Stimulated activated CD8-positive, alpha-beta memory T cell treated with anti-CD3 and anti-CD28 coated beads, Interleukin-15, amount 100 ng/mL, for 48 hours (primary cell): ENCODE measurements at places on chromosomes 13 and 19.

DNA sequence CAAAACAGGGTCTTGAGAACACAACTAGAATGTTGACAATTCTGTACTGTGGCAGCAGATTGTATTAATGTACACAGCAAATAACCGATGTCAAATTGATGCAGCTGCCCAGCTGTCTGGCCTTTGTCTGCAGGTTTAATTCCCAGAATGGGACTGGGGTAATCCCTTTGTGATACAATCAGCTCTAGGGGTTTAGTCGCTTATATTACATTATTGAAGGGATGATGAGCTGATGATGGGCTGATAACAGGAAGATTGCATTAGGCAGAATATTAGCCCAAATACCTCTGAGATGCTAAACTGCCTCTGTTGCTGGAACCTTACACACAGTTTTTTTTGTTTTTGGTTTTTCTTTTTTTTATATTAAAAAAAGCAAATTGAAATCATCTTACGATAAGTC is 265.0 kb downstream of the RBM26 start:
- DNase-seq = no peak

- DNase-seq = no peak
Measured at GRCh38 chr19:13952931-13953531, 722 bp downstream of the DCAF15 start.

DNA sequence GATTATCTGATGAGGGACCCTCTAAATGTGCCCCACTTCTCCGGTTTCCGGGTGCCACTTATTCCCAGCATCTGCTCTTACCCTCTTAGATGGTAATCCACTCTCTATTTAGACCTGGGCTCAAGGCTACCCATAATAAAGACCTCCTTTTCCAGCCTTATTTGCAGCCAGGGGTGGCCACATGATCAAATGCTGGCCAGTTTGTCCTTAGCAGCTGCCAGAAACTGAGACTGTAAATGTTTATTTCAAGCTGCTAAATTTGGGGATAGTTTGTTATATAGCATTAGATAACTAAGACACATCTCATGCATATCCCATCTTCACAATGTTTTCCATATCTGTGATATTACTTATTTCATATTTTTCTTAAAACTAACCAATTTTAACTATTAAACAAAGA is 10.1 kb downstream of the THAP8 start:
- no peak for DNase-seq

DNA sequence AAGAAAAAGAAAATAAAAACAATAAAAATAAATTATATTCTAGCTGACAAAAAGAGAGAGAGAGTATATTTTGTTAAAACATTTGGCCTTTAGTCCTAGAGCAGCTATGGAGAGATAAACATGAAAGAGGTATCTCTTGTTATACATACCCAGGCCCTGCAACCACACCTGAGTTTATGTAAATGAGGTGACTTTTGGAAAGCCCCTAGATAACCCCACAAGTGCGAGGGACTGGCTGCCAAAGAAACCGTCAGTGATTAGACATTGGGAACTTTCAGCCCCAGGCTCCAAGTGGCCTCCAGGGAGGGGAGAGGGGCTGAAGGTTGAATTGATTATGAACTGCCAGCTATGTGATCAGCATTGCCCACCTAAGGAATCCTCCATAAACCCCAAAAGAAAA is 2.1 kb upstream of the NLRP7 start:
- no peak for DNase-seq

- no peak for DNase-seq
Measured at GRCh38 chr19:47155148-47155547, 24.5 kb downstream of the SAE1 start.

- no peak for DNase-seq
Measured at GRCh38 chr19:50513746-50514345, at the start of gene ASPDH. Gene ASPDH, minus strand, starts transcription at chr19:50513913. Its CDS starts 90 bp downstream, at chr19:50513823.

DNA sequence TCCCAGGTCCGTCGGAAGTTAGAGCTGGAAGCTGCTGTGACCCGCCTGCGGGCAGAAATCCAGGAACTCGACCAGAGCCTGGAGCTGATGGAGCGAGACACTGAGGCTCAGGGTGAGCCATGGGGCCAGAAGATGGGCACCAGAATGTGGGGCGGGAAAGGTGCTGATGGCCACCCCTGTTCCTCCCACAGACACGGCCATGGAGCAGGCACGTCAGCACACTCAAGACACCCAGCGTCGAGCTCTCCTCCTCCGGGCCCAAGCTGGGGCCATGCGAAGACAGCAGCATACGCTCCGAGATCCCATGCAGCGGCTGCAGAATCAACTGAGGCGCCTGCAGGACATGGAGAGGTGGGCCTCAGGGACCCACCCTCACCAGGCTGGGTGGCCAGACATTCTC is 2.5 kb downstream of the HAUS5 start:
- no peak for DNase-seq

DNA sequence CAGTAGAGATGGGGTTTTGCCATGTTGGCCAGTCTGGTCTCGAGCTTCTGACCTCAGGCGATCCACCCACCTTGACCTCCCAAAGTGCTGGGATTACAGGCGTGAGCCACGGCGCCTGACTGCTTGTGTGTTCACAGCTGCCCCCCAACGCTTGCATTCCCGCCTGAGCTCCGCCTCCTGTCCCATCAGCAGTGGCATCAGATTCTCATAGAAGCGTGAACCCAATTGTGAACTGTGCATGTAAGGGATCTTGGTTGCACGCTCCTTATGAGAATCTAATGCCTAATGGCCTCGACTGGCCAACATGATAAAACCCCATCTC is 75.9 kb downstream of the GADD45B start:
- DNase-seq = no peak

DNA sequence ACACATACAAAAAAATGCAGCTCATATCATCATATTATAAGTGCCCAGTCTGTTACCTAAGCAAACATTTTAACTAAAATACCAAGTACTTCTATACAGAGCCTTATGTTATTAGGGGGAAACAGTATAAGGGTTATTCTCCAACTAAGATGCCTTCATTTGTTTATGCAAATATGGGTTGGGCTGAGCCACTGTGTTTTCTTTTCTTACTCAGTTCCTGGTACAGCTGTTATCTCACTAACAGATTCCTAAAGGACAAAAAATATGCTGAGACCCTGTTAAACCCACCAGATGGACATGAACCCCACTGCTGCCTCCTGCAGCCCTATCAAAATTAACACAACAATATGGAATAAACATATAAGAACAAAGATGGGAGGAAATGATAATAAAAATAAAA is 34.5 kb upstream of the SMAD9 start:
- no peak for DNase-seq

DNA sequence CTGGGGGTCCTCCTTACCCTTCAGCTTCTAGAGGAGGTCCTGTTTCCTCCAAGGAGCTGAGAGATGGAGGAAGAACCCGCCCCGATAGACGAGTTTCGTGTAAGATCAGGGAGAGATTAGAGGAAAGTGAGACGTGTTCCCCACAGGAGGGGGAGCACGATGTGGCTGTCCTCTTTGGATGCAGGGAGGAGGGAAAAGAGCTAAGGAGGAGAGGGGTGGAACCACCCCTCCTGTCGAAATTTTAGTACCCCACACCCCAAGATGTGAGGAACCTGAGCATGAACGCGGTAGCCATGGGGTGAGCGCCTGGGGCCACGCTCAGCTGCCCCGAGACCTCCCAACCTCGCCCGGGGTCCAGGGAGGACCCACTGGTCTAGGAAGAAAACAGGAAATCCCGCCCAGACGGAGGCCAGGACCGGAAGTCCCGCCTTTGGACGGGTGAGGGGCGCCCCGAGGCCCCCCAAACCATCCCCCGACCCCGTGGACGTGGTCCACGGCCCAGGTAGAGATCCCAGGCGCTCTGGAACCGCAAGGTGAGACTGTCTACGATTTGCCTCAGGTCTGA is 1.2 kb downstream of the AKT1S1 start:
- peak; percentile 39 for DNase-seq

GRCh38 chr13:75494491-75494890 is 12.5 kb upstream of the TBC1D4 start:
- DNase-seq = no peak

- no peak for DNase-seq
Measured at GRCh38 chr13:95494082-95494681, 58.3 kb upstream of the CLDN10 start.

- peak; percentile 68 for DNase-seq
Measured at GRCh38 chr19:52171321-52172169, at the start of gene ZNF836. Gene ZNF836, minus strand, starts transcription at chr19:52171621. Its CDS starts 3,549 bp downstream, at chr19:52168072.

GRCh38 chr19:42069619-42070351 is at the start of gene GRIK5:
Gene GRIK5, minus strand, starts transcription at chr19:42070206. Its CDS starts 4,436 bp downstream, at chr19:42065770.
- no peak for DNase-seq

DNA sequence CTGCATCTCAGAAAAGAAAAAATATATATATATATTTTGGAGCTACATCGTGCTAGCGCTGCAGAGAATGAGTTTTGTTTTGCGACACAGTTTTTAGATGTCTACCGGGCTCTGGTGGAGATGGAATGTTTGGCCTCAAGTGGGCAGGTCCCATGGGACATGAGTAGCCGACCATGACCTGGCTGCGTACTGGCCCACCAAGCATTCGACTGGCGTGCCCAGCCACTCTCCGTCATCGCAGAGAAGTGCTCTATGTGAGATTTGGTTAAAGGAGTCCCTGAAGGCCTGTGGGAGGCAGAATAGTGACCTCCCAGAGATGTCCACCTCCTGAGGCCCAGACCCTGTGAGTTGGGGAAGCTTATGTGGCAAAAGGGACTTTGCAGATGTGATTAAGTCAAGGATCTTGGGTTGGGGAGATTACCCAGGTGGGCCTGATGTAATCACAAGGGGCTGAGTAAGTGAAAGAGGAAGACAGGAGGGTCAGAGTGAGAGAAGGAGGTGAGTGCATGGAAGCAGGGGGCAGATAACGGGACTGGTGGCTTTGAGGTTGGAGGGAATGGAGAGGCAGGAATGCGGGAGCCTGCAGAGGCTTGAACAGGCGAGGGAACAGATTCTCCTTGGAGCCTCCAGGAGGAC is 821 bp upstream of the LILRB4 start:
- DNase-seq = no peak

DNA sequence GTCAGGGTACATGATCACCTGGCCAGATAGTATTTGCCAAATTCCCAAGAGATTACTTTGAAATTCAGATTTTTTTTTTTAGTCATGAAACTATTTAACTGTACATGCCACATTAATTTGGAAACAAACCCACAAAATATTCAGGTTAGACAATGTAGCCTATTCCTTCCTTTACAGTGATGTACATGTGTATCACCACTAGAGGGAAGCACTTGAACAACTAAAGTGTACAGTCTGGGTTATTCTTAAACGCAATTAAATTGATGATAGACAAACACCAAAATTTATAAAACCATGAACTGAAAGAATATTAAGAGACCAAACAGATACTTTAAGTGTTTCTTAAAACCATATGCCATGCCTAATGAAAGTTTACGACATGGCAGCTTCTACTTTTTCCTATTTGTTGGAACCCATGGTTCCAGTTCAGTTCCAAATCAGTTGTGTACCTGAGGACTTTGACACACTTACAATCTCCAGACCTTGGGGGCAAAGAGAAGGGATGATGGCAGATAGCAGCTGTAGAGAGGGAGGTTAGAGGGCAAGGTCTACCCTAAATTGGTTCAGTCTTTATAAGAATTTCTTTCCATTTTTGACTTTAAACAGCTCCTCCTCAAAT is 52.8 kb downstream of the TNFSF13B start:
- DNase-seq = no peak

GRCh38 chr19:33818411-33818810 is 21.7 kb downstream of the KCTD15 start:
- DNase-seq = no peak

GRCh38 chr13:31951215-31951678 is 80.3 kb upstream of the FRY start:
- DNase-seq = no peak

DNA sequence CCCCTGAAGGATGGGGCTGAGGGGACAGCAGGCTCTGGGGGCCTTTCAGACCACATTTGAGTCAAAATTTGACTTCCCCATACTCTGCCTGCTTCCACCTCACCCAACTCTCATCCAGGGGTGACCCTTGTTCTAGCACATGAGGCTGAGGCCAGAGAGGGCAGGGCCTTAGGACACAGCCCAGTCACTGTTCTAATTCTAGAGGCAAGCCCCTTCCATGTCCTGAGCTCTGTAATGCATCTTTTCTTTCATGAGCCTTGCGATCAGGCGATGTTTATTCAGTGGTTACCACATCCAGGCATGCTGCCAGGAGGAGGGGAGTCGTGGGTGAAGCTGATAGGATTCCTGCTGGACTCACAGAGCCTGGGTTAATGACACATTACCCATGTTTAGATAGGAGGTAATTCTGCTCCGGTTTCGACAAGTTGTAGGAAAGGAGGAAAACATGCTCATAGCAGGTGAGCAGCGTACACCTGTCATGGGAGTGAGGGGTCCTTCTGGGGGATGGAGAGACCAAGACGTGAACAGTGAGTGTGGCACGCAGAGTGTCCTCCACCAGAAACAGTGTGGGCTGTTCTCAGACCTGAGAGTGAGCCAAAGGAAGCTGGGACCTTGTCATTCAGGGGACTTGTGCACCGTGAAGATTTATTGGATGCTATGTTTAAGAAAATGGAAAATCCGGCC is 9.3 kb downstream of the RPS9 start:
- DNase-seq = no peak

GRCh38 chr13:99144306-99144705 is 56.3 kb upstream of the UBAC2 start:
- DNase-seq = no peak

- peak; percentile 53 for DNase-seq
Measured at GRCh38 chr19:10388957-10389356, 8.6 kb upstream of the TYK2 start.

DNA sequence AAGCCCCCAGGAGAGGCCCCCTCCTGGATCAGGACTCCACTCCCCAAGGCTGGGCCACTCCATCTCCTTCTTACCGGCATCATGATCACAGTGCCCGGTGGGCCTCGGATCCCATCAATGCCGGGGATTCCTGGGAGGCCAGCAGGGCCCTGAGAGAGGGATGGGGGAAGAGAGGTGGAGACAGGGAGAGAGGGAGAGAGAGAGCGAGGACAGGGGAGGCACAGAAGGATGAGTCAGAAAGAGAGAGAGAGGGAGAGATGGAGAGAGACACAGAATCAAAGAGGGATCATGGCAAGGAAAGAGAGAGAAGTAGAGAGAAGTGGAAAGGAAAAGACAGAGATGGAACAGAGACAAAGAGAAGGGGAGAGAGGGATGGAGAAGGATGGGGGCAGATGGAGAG is 13.8 kb downstream of the COL5A3 start:
- DNase-seq = no peak

DNA sequence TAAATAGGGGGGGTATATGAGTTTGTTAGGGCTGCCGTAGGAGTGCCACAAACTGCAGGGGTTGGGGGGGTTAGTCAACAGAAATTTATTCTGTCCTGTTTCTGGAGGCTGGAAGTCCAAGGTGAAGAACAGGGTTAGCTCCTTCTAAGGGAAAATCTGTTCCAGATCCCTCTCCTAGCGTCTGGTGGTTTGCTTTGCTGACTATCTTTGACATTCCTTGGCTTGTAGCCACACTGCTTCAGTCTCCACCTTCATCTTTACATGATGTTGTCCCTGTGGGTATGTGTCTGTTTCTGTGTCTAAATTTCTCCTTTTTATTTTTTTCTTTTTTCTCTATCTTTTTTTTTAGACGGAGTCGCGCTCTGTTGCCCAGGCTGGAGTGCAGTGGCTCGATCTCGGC is 8.1 kb upstream of the ICAM1 start:
- DNase-seq = no peak

- DNase-seq = no peak
Measured at GRCh38 chr19:40422748-40423566, 2.8 kb downstream of the SERTAD1 start.

GRCh38 chr19:51467864-51468544 is 9.8 kb upstream of the SIGLEC8 start:
- no peak for DNase-seq

- DNase-seq = peak; percentile 36
Measured at GRCh38 chr19:10501971-10502523, 1.1 kb downstream of the KEAP1 start.

- DNase-seq = no peak
Measured at GRCh38 chr13:62697701-62698100, 1282.1 kb upstream of the PCDH20 start.
